Muscle of leg (tissue), 16 donors: ENCODE measurements at places on chromosomes 3 and 15. TPM values are rescaled to one million over a fixed set of nuclear protein-coding genes. Genes with fewer than 3 reads are reported as not detected.

GRCh38 chr3:122926322-122926721, 101.2 kb downstream of the SEMA5B start:
- no peaks in the 10 kb centered on the region for H3K36me3 ChIP-seq
- no peak overlapping the region for H3K27ac ChIP-seq
- H3K4me3 ChIP-seq, result no peak overlapping the region
- DNase-seq, result no peak

- no peak overlapping the region for H3K4me3 ChIP-seq
- no peak overlapping the region for H3K27ac ChIP-seq
- H3K4me1 ChIP-seq, result peaks cover 4% of the 10 kb centered on the region
These were observed 125.5 kb downstream of the MITF start for GRCh38 chr3:69864766-69865165.

IGF2BP2 gene
- total RNA-seq, result 32.6 TPM

FSIP1 gene
- total RNA-seq, result 0.53 TPM

PRSS50 gene
- 0.09 TPM for total RNA-seq

BUB1B gene
- 11.8 TPM for total RNA-seq

DNA sequence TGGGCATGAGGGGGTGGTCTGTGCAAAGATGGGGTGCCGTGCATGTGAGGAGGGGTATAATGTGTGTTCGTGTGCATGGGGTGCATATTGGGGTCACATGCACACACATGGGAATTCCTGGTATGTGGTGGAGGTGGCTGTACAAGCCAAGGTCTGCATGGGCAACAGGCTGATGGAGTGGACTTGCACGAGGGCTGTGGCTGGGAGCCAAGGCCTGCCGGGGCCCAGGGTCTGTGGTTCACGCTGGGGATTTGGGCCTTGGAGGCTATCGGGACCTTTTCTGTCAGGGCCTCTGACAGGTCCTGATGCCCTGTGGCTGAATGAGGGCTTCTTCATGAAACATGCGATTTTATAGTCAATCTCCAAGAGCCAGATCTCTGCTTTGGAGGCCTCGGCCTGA, 9.8 kb upstream of the PLXND1 start:
- H3K4me3 ChIP-seq, result no peak overlapping the region
- DNase-seq, result peak; percentile 7
- H3K36me3 ChIP-seq, result no peaks in the 10 kb centered on the region
